ENCODE measurements at places on chromosomes 16 and 17.

DNA sequence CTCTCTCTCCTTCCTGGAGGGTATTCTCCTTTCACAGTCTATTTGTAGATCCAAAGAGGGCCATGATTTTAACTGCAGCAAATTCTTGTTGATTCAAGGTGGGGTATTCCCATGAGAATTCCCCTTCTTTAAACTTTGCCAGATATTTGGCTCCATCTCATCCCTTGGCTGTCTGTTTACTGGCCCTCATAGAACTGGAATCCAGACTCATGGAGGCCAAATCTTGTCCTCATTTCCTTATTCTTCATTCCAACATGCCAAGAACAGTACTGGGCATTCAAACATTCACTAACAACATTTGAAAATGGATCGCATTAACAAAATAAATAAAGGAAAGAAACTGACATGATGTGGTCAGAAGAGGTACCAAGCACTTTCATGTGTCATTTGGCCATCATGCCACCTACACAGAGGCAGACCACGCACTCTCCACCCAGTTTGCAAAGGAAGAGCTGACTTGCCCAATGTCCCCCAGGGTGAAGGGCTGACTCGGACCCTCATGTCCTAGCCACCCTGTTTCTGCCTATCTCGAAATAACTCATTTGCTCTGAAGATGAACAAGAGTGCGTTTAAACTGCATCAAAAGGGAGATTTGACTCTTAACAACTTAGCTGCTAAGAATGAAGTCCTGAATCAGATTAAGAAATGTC, 23.1 kb upstream of the SLC35B1 start:
- no peak for DNase-seq

- DNase-seq = no peak
These were observed 162.1 kb upstream of the AXIN2 start for GRCh38 chr17:65723431-65724151.

DNA sequence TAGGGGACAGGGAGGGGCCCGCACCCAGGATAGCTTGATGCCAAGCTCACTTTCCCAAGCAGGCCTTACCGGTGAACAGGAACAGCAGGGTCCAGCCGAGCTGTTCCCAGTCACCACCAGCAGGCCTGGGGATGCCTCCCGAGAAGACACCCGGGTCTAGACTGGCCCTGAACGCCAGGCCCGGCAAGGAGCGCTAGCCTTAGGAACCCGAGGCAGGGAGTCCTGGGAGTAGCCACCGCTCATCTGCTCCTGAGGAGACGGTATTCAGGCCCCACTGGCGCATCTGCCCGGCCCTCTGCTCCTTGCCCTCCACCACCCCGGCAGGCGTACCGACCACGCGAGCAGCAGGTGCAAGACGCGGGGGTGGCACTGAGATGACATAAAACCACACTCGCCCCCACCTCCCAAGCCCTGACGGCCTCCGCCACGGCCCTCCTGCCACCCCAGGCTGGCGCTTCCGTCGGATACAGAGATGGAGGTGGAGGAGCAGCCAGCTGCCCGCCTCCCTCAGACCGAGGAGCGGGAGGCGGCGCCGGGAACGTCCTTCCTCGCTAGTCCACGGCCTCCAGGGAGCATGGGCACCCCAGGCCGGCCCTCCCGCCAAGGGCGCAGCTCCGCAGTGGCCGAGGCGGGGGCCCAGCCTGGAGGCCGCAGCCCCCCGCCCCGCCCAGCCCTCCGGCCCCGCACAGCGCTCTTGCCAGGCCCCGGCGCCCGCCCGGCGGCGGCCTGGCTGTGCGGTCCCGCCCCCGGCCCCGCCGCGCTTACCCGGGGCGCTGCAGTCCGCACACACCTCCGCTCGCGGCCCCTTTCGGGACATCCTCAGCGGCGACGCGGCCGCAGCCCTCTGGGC, 661 bp downstream of the GIT1 start:
- no peak for DNase-seq

- peak; percentile 97 for DNase-seq
These were observed 245.1 kb downstream of the SOX9 start for GRCh38 chr17:72365857-72366414.

- peak; percentile 72 for DNase-seq
These were observed 18.8 kb downstream of the TNRC6A start for GRCh38 chr16:24748242-24748641.

GRCh38 chr17:73841431-73842060, 197.3 kb upstream of the SDK2 start:
- no peak for DNase-seq

DNA sequence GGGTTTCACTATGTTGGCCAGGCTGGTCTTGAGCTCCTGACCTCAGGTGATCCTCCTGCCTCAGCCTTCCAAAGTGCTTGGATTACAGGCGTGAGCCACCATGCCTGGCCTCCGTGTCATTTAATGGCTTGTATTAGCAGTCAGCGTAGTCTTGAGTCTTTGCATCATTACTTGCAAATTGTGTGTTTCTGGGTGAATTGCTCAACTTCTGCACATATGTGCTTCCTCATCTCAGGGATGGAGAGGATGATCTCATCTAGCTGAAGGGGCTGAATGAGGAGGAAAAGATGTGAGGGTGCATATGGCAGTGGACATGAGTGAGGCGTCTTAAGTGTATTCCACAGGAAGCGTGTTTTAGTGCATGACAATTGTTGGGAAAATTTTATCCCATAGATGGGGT, 155.8 kb downstream of the SNX29 start:
- DNase-seq = no peak

DNA sequence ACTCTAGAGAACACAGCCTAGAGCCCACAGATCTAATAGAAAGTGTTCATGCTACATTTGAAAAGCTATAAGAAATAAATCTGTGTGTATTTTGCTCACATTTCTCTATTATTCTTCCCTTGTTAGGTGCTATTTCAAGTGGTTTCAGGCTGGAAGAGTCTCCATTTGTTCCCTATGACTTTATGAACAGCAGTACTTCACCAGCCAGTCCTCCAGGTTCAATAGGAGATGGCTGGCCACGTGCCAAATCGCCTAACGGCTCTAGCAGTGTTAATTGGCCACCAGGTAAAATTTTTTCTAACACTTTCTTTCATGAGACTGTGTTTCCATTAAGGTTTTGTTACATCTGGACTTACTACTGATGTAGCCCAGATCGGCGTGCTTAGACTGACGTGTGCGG, 30.7 kb upstream of the SLC5A11 start:
- DNase-seq = no peak

DNA sequence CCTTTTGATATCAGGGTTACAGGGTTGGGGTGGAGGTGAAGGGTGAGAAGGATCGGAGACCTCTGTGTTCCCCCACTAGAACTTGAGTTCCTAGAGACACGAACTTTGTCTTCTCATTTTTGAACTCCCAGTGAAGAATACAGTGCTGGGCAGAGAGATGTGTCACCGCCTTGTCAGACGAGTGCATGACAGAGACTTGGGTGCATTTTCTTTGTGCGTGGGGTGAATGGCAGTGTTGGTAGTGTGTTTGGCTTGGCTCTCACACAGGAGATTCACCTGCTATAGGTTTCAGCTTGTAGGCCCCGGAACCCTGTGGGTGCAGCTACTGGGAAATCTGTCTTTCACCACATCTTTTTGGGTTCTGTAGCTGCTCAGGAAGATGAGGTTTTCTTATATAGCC, 40.0 kb upstream of the CCR7 start:
- no peak for DNase-seq

GRCh38 chr17:12842936-12843335, 53.6 kb downstream of the ARHGAP44 start:
- no peak for DNase-seq

DNA sequence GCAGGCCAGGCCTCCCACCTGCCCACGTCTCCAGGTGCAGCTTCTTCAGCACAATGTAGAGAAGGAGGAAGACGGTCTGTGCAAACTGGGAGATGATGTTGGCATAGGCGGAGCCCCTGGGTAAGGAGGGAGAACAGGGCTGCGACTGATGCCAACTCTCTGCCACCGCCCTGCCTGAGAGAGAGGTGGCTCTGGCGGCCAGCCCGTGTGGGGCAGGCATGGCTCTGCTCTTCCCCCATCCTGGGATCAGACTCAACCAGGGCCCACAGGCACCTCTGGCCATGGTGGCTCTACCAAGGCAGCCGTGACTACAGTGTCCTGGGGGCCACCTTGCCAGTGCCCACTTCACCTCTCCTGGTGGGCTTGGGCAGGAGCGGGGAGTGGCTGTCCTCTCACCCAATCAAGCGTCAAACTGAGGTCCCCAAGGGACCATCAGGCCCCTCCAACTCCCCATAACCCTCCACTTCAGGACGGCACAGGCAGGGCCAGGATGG, 8.6 kb downstream of the SLC47A2 start:
- no peak for DNase-seq

GRCh38 chr16:54460263-54460860, 173.8 kb upstream of the IRX3 start:
- DNase-seq = no peak

DNA sequence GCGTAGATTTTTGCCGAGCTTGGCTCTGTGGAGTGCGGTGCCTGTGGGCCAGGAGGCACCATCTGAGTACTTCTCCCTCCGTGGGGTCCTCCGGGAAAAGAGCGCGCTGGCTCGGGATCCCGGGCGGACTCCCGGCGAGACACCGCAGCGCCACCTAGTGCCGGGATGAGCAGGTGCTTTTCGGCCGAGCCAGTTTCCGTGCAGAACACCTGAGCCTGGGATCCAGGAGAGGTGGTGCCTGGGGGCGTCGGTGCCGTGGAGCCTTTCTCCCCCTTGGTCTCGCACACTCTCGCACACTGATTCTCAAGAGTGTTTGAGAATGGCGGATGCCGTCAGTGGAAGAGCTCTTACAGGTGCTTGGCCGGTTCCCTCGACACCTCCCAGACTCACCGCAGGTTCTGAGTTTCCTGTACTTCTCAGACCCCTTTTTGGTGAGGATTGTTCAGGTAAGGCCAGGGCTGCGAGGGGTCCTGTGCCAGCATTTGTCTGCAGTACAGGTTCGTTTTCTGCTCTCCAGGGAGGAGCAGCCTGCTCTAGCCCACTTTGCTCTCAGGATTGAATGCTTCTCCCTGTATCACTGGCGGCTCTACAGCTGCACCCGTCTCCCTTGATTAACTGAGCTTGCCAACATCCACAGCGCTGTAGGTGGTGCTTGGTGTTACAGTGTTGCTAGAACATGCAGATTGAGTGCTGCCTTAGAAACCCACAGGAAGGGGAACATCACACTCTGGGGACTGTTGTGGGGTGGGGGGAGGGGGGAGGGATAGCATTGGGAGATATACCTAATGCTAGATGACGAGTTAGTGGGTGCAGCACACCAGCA, 23.3 kb downstream of the TBCD start:
- no peak for DNase-seq

GRCh38 chr17:74118504-74118903, 85.0 kb upstream of the RPL38 start:
- DNase-seq = no peak

DNA sequence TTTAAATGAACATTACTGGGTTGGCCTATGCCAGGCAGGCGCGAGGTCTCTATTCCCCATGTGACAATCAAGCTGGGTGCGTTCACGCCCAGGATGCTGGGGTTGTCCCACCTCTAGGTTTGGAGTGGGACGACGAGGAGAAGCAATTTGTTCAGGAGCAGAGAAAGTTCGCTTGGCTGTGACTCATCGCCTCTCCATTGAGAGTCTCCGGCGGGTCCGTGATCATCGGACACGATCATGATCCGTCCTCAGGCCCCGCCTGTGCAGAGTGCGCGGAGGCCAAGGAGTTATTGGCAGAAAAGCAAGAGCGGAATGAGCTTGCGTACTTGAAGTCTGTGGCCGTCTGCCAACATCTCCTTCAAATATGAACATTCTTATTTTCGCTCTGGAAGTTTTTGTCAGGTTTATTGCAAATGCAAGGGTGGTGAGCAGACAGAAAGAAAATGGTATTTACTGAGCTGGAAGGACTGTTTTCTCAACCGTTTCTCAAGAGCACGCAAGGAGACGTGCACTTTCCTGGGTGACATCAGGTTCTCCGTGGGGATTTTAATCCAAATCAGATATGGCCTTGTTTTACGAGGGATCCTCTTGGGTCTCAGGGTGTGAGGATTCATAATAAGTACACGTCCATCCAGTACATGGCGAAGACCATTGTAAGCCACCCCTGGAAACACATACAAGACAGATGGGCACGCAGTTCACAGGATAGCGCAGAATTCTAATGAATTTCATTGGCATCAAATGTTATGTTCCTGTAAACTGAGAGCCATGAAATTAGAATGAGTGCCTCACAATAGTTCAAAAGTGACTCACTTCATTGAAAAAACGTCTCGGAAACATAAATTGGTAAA, 70.1 kb upstream of the CREBBP start:
- DNase-seq = peak; percentile 76

- no peak for DNase-seq
These were observed 6.8 kb upstream of the SP6 start for GRCh38 chr17:47857551-47858455.

DNA sequence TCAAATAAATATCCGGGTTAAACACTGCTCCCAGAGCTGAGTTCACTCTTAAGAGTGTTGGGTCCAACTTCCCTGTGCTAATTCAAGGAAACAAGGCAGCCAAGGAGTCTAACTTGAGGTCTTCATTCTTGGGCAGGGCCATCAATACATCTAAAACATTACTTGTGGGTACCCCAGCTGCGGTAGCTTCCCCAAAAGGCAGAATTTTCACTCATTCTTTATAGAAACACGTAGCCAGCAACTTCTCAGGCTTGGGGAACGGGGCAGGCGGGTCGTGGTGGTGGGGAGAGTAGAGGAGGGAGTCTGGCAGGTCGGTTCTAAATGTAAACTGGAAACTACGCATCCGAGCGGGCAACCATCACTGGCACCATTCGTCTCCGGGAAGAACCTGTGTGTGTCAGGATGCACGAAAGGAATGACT, 666 bp upstream of the METTL9 start:
- no peak for DNase-seq

DNA sequence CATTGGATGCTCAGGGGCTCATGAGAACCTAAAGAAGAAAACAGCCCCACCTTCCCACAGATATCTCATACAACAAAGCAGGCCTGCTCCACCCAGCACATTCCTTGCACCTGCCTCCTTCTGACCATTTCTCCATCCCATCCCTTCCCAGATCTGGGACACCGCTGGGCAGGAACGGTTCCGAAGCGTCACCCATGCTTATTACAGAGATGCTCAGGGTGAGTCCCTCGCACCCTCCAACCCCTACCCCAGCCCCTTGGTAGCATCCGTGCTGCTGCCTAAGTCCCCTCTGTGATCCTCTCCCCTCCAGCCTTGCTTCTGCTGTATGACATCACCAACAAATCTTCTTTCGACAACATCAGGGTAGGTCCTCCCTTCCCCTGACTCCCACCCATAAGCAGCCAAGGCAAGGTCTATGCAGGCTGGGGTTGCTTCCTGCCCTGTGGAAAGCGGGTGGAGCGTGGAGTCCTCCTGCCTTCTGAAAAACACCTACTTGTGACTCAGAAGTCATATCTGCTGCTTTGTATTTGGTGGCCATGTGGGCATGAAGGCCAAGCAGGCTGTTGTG, 5.4 kb upstream of the NHERF1 start:
- DNase-seq = no peak

- no peak for DNase-seq
These were observed 24.5 kb downstream of the FBXO31 start for GRCh38 chr16:87359121-87359520.
